ENCODE measurements at places on chromosomes 2 and 18.

DNA sequence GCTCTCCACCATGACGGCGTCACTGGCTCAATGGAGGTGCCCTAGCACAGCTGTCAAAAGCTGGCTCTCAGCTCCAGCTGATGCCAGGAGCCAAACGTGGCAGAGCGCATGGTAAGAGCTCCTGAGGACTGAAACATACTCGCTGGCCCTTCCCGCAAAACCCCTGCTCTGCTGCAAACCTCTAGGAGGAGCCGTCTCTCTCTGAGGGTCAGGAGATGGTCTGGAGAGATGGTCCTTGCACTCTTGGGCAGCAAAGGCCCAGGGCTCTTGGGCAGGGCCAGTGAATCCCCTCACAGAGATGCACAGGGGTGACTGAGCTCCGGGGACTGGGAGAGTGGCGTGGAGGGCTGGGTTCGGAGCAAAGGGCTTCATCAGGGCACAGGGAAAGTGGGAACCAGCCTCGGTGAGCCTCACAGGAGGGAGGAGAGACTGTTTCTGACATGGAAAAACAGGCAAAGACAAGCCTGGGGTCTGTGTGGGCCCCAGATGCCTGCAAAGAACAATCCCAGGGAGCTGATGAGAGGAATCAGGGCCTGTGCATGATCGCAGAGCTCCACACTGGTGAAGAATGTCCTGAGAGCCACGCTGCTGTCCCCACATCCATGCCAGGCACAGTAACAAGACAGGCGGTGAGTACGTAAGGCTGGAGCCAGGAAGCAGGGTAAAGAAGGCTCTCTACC, 17.2 kb downstream of the SNORC start:
- no peak for DNase-seq

GRCh38 chr2:42367835-42368234, 6.8 kb upstream of the COX7A2L start:
- no peak for DNase-seq

DNA sequence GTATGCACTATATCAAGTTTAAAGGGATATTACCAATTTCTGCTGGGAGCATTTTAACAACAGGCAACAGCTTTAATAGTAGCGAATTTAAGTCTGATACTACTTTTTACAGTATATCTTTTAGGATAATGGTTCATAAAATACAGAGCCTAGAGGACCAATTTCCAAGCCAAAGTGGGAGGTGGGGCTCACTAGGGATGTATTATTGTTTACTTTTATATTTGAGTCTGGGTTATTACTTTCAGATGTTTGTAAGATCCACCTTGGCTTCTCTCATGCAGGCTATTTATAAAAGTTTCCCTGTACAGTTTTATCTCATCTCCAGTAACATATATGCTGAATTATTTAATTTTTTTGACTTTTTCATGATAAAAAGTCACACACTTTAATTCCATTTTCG, 242.0 kb downstream of the CMPK2 start:
- no peak for DNase-seq

- no peak for DNase-seq
These were observed 519.4 kb downstream of the TDRD15 start for GRCh38 chr2:21643180-21643579.

GRCh38 chr2:219661955-219662395, 34.5 kb downstream of the SLC4A3 start:
- peak; percentile 71 for DNase-seq
